Suppressor macrophage (primary cell): ENCODE measurements at places on chromosomes 2 and 18.

GRCh38 chr2:55408918-55409868 lies 10.5 kb downstream of the CCDC88A start:
- no peak for DNase-seq

- peak; percentile 33 for DNase-seq
These were observed 4.4 kb upstream of the KLHL29 start for GRCh38 chr2:23380562-23381065.

DNA sequence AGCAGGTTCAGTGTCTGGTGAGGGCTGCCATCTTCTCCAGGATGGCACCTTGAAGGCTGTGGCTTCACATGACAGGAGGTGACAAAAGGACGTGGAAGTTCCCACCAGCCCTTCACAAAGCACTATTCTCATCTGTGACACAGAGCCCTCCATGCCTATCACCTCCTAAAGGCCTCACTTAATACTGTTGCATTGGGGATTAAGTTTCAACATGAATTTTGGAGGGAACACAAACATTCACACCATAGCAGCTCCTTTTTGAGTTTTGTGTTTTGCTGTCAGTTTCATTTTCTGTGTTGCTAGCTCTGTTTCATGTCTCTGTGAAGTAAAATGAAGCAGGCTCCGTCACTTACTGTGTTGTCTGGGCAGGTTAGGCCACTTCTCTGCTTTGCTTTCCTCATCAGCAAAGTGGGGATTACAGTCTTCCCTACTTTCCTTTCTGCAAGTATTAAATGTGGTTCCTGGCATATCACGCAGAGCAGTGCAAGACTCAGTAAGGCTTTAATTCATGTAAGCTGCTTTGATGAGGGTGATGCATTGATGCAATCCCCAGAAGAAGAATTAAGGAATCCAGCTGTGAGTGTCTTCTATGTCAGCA lies 31.6 kb downstream of the LIMS1 start:
- DNase-seq, result no peak

DNA sequence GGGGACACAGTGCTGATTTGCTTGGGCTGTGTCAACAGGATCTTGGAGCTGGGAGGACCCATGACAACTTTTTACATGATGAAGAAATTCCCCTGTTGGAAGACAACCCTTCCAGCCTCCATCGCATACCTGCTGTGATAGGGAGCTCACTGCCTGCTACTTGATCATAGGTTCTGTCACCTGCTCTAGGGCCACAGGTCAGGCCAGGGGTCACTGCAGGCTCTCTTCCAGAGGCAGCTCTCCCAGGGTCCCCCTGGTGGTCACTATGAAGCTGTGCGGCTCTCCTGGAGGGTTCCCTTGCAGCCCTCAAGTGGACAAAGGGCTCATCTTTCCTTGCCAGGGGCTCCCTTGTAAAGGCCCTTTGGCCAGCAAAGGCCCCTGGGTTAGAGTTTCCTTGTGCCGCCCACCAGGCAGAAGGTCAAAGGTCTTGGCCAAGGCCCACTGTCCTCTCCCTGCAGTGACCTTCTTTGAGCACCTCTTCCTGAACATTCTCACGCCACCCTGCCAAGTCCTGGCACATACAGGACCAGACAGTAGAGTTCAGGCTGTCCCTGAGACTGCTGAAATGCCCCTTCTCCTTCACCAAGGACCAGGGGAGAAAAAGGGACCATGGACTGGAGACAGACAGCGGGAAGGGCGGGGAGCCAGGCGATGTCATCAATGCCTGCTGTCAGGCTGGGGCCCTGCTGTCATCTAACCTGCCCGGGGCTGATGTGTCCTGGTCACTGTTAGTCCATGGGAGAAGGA lies 345.1 kb downstream of the DYSF start:
- DNase-seq, result peak; percentile 66

- no peak for DNase-seq
These were observed 15.8 kb downstream of the ZNF236 start for GRCh38 chr18:76838182-76838581.

DNA sequence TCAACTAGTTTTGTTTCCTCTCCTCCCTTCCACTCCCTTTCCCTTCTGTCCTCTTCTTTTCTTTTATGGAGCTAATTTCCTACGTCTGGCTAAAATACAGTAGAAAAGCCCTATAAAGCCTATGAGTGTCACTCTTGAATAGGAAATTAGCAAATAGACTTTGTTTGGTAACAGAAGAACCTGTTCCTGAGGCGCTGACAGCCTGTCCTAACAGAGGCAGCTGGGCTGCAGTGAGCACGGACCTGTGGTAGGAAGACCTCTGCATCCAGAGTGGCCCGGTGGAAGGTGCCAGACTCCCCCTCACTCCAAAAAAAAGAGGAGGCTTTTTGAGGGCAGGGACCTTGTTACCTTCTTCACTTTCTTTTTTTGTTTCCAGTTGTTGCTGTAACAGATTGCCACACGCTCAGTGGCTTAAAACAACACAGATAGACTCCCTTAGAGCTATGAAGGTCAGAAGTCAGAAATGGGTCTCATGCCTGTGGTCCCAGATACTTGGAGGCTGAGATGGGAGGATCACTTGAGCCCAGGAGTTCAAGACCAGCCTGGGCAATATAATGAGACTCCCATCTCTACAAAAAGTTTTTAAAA lies 81.2 kb upstream of the TXNDC2 start:
- DNase-seq, result no peak

DNA sequence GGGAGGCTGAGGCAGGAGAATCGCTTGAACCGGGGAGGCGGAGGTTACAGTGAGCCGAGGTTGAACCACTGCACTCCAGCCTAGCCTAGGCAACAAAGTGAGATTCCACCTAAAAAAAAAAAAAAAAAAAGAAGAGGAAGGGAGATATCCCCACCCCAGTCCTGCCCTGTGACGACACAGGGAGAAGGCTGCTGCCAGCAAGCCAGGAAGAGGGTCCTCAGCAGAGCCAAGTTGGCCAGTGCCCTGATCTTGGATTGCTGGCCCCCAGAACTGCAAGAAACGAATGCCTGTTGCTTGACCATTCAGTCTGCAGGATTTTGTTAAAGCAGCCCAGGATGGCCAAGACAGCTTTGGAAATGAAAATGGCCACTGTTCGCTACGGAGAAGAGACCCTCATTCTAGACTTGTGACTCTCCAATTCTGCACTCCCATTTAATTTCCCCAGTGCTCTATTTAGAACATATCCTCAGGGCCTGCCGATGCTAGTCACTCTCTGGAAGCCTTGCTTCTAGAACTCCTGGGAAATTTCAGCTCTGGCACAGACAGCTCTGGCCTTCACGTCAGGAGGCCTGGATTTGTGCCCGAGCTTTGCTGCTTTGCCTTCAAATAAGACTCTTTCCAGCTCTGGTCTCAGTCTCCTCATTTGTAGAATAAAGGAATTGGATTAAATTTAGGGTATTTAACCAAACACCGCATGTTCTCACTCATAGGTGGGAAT lies 15.7 kb upstream of the AMMECR1L start:
- no peak for DNase-seq

DNA sequence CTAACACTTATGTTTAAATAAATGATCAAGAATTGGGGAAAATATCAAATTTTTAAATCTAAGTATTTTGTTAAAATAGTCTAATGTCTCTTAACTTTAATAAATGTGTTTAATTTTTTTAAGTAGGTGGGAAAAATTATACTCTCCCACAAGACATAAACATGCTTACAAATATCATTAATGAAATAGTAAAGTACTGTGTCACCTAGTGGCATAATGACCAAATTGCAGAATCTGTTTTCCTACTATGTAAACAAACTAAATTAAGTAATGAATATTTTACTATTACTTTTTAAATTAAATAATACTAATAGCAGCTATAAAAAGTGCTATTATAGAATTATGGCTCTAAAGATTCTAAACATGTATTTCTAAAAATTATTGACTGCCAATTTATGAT lies 52.0 kb upstream of the CHAC2 start:
- DNase-seq, result peak; percentile 13

DNA sequence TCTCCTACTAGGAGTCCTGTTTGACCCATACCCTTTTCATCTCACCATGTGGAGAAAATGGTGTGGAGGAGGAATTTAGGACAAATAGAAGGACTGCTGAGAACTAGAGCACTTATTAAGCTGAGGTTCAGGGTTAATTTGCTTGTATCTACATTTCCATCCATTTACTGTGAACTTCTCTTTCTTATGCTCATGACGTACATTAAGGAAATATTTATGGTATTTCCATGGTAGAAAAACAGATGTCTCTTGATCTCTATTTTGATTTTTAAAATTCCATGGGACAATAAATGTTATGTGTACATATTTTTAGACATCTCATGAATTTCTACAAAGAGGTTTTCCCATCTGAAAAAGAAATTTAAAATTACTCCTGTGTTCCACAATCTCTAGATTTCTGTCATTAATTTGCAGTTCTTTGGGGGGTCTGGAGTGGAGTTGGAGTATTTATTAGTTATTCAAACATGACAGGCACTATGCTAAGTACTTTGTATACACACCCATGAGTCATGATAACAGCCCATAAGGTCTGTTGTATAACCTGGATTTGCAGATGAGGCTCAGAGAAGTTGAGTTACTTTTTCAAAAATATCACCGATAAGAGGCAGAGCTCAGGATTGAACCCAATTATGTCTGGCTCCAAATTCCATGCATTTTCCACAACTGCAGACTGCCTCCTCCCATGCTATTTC lies 112.6 kb downstream of the COPS8 start:
- no peak for DNase-seq

GRCh38 chr18:58502628-58503027 lies 126.3 kb downstream of the ALPK2 start:
- DNase-seq, result no peak

DNA sequence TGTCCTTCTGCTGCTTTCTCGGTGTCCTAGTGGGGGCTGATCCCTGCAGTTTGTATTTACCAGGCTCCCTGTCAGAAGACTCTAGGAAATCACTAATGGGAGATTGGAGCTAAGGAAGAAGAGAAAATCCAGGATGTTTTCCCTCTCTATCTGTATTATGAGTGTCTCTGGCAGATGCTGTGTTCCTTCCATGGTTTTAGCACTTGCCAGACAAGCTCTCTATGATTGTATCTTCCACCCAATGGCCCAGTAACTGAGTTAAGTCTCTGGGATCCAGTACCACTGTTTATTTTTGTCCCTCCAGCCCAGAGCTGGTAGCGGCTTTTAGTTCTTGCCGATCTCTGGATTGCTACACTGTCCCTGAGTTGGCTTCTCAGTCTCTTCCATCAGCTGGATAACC lies 494.8 kb upstream of the SLC39A10 start:
- DNase-seq, result no peak

GRCh38 chr18:39162013-39162827 lies 1596.6 kb upstream of the CELF4 start:
- no peak for DNase-seq

DNA sequence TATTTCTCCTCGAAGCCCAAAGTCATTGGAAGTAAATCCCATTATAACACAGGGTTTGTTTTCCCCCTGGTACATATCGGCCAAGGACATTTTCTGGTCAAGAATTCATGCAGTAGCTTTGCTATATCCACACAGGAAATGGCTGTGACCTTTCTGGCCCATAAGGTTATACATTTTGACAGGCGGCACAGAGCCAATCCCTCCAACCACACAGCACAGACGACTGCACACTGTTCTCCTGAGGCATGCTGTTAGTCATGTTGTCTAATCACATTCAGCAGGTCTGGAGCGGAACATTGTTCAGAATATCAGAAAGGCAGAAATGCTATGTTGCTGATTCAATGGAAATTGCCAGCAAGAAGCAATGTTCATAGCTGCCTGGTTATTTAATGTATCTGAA lies 742.3 kb upstream of the SLC8A1 start:
- no peak for DNase-seq

- DNase-seq, result no peak
These were observed 51.5 kb downstream of the TMEM18 start for GRCh38 chr2:625415-626333.

GRCh38 chr2:51959696-51960095 lies 927.8 kb upstream of the NRXN1 start:
- DNase-seq, result no peak

GRCh38 chr2:30235859-30236535 lies 4.7 kb downstream of the LBH start:
- no peak for DNase-seq
